ENCODE measurements at places on chromosomes 2 and 18.

- DNase-seq = no peak
Measured at GRCh38 chr18:7388741-7389140, 157.9 kb downstream of the LRRC30 start.

GRCh38 chr2:187213798-187214197 lies 234.3 kb downstream of the CALCRL start:
- DNase-seq = no peak

DNA sequence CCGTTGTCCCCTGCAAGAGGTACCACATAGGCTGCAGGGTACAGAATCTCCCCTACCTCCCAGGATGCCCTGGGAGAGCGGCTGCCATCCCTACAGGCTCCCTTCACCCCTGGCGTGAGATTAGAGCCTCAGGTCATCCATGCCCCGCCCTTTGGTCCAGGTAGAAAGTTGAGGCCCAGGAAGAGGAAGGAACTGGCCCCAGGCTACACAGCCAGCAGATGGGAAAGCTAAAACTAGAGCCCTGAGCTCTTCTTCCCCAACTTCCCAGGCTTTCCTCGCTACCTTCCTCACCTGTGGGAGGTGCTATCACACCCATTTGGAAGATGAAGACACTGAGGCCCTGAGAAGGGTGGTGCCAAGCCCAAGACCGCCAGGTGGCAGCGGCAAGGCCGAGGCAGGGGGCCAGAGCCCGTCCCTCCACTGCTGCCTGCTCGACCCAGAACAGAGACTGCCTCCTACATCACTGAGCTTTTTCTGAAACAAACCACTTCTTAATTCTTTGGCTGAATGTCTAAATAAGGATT lies 25.8 kb downstream of the CIB4 start:
- no peak for DNase-seq

DNA sequence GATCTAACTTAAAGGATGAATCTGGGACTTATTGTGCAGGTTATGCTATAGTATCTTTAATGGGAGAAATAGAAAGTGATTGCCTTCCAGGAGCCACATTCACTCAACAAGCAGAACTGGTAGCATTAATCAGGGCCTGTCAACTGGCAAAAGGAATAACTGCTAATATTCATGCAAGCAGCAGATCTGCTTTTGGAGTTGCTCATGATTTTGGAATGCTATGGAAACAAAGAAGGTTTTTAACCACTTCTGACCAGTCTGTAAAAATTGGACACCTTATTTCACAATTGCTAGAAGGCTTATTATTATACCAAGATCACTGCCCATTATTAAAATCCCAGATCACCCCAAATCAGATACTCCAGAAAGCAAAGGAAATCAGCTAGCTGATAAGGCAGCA lies 200.4 kb downstream of the MREG start:
- DNase-seq = no peak

DNA sequence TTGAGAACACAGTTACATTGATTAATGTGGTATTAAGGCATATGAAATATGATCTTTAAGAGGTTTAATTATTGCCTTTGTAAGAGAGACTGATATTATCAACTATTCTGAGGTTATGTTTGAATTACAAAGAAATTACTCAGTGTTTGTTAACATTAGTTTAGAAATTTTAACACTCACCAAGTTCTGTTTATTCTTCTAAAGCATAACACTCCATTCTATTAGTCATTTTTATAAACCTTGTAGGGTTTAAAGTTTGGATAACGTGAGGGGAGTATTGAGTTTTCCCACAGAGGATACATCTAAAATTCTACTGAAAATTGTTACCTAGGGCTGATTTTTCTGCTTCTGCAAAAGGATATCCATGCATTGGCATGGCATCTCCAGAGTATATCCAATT lies 7.7 kb downstream of the CCDC178 start:
- DNase-seq = no peak

GRCh38 chr2:133561045-133561852 lies 7.0 kb downstream of the NCKAP5 start:
- peak; percentile 57 for DNase-seq

GRCh38 chr2:238956676-238957075 lies 108.8 kb downstream of the TWIST2 start:
- no peak for DNase-seq

DNA sequence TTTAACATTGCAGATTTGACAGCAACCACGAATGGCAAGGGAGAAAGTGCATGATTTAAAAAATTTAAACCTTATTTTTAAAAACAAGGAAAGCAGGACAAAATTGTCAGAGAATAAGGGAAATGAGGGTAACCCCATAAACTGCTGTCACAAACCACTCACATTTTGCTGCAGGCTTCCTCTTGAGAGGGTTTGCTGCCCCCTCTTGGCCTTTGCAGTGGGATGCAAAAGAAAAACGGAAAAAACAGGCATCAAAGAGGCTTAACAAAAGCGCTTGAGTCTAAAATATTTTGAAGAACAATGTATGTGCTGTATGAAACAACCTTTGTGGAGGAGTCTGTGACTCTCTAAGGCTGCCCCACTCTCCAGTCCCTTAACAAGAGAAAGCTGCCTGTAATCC lies 91.6 kb downstream of the TMX3 start:
- peak; percentile 29 for DNase-seq

- no peak for DNase-seq
Measured at GRCh38 chr2:184598316-184599053, at the start of gene ZNF804A. ZNF804A (plus strand) TSS chr2:184598529; CDS start chr2:184598960, 431 bp downstream.

DNA sequence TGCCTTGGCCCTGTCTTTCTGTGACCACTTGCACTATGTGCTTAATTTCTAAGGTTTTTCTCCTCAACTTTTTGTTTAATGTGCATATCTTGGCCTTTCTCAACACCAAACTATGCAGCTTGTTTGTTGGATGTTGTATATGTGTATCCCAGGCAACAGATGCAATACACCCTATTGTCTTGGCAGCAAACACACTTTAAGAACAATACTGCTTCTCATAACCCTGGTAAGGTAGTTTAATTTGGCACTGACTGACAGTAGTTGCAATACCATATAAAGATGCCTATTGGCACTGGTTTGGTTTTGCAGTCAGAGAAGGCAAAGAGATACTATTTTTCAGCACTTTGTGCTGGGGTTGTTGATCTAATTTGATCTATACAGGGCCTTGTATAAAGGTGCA lies 360.7 kb upstream of the CWC22 start:
- no peak for DNase-seq

DNA sequence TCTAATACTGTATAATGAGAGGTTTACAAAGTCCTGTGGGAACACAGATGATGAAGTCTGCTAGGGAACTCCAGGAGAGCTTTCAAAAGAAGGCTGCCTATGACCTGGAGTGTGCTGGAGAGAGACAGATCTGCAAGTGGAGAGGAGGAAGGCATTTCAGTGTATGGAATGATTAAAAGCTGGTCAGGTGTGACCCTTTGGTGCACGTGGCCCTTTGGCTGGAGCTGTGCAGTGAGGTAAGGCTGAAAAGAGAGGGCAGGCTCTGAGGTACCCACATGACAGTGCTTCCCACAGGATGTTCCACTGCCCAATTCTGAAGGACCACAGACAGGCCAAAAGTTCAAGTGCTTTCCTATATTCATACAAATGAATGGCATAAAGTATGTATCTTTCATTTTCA lies 157.1 kb downstream of the DYM start:
- no peak for DNase-seq

DNA sequence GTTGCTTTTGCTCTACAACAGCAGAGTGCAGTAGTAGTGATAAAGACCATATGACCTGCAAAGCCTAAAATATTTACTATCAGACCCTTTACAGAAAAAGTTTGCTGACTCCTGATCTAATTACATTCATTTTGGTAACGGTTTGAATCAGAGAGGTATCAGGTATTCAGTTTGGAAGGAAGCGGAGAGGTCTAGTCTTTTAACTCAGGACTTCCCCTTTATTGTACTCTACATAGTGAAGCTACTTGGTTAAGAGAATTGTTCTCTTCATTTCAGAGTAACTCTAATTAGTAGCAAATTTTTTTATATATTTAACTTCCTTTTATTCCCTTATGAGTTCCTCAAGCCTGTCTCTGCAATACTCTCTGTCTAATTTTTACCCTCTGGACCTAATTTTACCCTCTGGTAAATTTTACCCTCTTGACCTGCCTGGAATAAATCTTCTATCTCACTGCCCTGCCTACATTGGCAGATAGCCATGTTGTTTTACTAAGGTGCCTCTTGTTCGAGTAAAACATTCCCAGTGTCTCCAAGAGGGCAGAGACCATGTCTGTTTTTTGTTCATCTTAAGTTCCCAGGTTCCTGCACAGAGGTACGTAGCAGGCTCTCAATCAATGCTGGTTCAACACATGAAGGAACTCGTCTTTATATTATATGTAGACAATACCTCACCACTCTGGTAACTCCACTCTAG lies 170.6 kb downstream of the DNAH6 start:
- no peak for DNase-seq

Measured in AG04449 (cell line).